Adipocyte (in vitro differentiated cells): ENCODE measurements at places on chromosomes 1 and 21.

GRCh38 chr1:169894424-169895145 lies 889 bp upstream of the SCYL3 start:
- DNase-seq = no peak

- no peak for DNase-seq
Measured at GRCh38 chr1:238264951-238265350, 374.2 kb upstream of the ZP4 start.

GRCh38 chr21:32329776-32330175 lies 31.1 kb downstream of the MRAP start:
- DNase-seq = no peak

DNA sequence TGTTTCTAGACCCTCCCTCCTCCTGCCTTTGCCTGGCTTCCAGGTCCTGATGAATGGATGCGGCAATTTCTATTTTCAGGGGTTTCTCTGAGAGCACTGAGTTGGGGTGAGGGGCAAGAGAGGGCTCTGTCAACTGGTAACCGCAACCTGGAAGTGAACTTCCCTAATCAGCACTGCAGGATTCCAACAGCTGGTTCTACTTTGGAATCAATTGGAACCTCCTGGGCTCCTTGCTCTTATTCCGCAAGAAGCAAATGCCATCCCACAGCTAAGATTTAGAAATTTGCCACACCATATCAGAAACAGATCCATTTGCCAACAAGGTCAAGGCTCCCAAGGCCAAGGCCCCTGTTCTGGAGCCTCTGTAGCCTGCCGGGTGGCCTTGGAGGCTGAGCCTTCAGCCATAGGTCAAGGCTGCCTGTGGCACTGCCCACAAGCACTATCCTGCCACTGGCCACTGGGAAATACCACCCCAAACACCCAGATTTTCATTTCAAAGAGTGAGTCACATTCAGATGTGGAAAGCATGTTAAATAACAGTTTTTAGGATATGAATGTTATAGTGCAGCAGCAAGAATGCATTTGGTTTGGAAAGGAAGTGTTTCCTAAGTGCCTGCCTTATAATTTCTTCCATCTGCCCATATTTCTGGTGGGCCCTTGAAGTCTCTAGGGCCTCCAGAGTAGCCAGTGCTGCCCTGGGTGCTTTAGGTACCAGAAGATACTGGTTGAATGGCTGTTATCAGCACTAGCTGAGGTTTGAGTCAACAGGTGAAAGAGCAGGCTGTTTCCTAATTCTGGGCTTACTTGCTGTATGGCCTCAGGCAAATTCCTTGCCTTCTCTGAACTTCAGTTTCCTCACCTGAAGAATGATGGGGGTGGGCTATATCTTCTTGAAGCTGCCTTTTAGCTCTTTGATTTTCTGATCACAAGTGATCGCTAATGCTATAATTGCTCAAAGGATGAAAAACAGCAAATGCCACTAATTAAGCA lies 56.3 kb upstream of the JUN start:
- DNase-seq = peak; percentile 87

GRCh38 chr1:185961664-185962063 lies 227.5 kb downstream of the HMCN1 start:
- DNase-seq = peak; percentile 59

DNA sequence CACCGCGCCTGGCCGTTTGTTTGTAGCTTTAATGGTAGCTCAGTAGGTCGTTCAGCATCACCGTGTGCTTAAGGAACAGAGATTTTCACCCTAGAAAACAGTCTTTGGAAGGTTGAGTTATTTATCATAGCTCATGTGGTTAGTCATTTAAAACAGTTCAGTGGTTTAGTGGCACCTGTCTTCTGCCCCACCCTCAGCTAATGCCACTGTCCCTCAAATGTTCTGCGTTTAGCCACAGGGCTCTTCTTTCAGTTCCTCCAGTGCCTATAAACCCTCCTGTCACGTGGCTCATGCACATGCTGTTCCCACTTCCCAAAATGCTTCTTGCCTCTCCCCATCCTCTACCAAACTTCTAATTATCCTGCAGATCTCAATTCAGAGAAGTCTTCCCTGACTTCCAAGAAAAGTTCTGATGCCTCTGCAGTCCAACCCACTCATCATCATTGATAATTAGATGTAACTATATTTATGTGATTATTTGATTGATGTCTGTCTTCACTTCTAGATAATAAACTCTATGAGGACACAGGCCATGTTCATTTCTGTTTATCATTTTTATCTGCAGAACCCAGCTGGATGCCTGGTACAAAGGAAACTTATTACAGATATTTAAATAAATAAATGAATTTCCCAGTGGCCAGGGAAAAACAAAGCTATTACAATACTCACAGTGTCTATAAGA lies 14.4 kb upstream of the DIPK1A start:
- no peak for DNase-seq

DNA sequence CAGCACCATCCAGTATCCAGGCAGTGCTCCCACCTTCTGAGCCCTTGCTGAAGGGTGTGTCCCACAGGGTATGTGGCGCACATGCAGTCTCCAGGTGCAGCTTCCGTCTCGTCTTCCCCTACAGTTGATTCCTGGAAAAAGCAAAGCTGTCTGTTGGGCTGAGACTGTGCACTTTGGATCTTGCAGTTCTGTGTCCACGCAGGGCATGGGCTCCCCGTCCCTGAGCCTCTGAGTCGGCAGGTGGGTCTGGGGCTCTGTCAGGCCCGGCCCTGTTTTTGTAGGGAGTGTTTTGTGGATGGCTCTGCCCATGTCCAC lies 32.8 kb downstream of the SNAP47 start:
- no peak for DNase-seq

DNA sequence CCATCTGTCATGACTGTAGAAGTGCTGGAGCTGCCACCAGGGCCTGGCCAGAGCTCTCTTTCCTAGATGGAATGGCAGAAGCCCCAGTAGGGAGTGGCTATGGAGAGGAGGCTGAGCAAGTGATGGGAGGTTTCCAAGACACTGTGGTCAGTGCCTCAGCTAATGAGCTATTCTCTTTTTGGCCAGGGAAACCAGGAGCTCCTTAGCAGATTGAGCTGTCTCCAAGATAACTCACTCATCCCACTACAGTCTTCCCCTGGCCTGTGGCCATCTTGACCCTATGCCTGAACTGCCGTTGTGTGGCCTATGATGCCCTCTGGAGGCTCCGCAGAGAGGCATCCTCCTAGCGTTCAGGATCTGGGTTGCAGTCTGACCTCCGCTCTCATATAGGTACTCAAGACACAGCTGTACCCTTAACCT lies 60.5 kb downstream of the ERI3 start:
- DNase-seq = no peak

DNA sequence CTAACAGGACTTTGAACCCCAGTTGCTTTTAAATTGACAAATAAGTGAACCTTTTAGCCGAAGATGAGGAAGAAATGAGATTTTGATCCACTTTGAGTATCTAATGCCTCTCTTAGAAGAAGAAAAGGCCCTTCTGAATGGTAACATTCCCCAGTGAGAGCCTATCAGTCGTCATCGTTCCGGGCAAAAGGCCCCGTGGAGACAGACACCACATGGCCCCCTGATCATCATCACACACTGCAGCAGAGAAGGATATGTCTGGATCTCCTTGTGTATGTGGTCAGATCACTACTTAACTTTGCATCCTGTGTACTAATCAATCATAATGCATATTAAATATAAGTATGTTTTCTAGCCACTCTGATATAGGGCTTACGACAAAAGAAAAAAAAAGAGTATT lies 87.3 kb upstream of the SMYD2 start:
- DNase-seq = no peak

GRCh38 chr1:14849038-14849437 lies 250.6 kb downstream of the KAZN start:
- no peak for DNase-seq

GRCh38 chr1:211876851-211877590 lies 46.5 kb upstream of the LPGAT1 start:
- DNase-seq = peak; percentile 2

- DNase-seq = peak; percentile 71
Measured at GRCh38 chr1:183243161-183244050, 57.3 kb downstream of the LAMC2 start.

- no peak for DNase-seq
Measured at GRCh38 chr1:199041173-199041914, 402.5 kb downstream of the PTPRC start.

GRCh38 chr1:209756615-209757445 lies 977 bp downstream of the TRAF3IP3 start:
- no peak for DNase-seq

DNA sequence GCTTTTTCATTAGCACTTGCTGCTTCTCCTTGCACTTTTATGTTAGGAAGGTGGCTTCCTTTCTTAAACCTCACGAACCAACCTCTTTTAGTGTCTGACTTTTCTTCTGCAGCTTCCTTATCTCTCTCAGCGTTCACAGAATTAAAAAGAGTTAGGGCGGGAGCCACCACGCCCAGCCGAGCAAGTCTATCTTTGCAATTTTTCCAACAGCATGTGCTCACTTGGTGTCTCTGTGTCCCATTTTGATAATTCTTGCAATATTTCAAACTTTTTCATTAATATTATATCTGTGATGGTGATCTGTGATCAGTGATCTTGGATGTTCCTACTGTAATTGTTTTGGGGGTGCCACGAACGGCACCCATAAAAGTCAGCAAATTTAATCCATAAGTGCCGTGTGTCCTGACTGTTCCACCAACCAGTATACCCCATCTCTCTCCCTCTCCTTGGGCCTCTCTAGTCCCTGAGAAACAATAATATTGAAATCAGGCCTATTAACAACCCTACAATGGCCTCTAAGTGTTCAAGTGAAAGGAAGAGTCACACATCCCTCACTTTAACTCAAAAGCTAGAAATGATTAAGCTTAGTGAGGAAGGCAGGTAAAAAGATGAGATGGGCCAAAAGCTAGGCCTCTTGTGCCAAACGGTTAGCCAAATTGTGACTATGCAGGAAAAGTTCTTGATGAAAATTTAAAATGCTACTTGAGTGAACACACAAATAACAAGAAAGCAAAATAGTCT lies 15.9 kb upstream of the ITPKB start:
- DNase-seq = no peak

GRCh38 chr1:7223334-7224080 lies 438.3 kb downstream of the CAMTA1 start:
- peak; percentile 62 for DNase-seq

DNA sequence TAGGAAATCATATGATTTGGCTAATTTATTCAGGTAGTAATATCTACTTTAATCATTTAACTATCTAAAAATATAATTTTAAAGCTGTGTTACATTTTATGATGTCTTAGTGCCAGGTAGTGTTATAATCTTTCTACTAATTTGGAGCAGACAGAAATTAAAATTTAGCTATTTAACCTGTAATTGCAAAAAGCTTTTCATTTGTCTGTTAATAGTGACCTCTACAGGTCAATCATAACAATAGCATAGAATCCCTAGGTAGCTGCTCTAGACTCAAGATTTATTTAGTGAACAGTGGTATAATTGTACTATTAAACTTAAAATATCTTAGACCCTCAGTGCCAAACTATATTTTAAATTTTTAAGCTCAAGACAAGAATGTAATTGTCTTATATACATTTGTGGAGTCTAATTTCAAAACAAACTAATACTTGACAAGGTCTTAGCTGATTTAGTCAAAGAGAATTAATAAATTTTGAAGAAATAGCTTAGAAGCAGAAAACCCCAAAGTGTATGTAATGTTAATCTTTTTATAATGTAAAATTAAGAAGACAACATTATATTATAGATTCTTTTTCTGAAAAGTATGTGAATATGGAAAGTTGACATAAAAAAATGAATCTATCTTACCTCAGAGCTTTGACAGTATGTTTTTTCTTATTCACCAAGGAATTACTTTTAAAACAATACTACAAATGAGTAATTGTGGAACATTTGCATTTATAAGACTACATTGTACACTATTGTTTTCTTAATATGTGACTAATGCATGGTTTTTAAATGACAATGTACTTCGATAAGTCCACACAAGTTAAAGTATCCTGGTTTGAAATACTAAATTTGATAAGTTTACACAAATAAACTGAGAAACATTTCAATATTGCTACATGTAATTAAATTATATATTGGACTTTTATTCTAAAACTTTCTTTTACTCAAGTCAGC lies 64.1 kb upstream of the RNPC3 start:
- peak; percentile 67 for DNase-seq

GRCh38 chr1:209896346-209896745 lies 41.7 kb upstream of the SYT14 start:
- DNase-seq = no peak

DNA sequence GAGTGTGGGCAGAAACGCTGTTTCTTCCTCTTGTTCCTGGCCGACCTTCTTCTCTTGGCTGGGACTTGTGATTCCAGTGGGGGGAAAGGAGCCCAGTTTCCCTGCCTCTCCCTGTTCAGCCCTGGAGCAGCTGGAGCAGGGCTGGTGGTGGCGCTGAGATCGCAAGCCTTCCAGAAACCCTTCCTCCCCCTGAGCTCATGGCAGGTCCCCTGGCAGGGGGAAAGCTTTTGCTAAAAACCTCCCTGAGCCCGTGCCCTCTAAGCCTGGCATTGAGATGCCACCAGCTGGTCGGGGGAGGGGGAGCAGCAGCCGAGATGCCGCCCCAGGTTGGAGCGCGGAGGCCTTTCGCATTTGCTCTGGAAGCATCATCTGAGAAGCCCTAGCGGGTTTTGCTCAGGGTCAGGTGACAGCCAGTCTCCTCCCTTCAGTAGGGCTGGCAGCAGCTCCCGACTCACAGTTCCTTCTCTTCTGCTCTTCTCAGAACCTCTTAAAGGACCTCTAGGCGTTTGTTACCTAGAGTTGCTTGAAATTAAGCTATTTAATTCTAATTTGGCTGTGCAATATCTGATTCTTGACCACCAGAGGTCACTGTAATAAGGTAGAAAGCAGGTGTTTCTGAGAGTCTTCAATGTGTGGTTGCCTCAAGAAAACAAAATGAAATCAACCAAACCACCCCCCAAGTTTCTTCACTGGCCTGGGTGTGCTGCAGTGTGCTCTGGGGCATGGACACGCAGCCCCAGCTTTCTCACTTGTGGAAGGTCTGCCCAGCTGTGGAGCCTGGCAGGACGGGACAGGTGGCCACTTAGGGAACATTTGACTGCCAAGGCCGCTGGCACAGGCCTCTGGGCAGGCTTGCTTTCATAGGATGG lies 257.3 kb downstream of the CAMTA1 start:
- peak; percentile 65 for DNase-seq

- DNase-seq = no peak
Measured at GRCh38 chr1:159913451-159914192, 11.7 kb downstream of the TAGLN2 start.

DNA sequence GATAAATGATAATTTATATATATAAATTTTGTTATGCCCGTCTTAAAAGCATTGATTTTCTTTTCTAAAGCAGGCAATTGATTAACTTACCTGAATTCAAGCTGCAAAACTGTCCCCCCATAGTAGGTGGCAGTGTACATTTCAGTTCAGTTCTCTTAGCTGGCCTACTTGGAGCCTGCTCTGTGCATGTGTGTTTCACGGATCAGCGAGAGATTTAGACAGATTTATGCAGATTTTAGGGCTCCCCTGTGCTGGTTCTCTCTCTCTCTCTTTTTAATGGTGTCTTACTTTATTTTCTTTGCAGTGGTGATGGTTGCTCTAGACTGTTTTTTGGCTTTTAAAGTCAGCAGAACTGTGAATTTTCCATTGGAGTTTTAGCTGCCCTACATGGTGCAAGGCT lies 30.7 kb downstream of the CLIC4 start:
- no peak for DNase-seq

- DNase-seq = no peak
Measured at GRCh38 chr1:232865102-232865931, 60.1 kb downstream of the MAP10 start.
